CD4-positive, alpha-beta T cell treated with Interleukin-17A for 4 hours (primary cell): ENCODE measurements at places on chromosomes 4 and X.

- DNase-seq = no peak
Measured at GRCh38 chrX:50117476-50117875, 83.3 kb downstream of the AKAP4 start.

GRCh38 chr4:37365888-37366287, 121.3 kb downstream of the NWD2 start:
- DNase-seq = no peak

DNA sequence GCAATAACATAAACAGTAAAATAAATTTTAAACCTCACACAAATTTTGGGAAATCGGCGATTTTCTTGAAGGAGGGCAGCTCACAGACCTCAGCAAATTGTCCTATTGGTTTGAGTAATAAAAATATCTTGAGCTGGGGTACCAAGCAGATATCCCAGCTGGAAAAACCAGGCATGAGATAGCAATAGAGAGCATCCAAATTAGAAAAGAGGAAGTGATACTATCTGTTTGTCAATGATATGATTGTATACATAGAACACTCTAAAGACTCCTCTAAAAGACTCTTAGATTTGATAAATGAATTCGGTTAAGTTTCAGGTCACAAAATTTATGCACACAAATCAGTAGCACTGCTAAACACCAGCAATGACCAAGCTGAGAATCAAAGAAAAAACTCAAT, 90.5 kb upstream of the ACTRT1 start:
- DNase-seq = no peak

DNA sequence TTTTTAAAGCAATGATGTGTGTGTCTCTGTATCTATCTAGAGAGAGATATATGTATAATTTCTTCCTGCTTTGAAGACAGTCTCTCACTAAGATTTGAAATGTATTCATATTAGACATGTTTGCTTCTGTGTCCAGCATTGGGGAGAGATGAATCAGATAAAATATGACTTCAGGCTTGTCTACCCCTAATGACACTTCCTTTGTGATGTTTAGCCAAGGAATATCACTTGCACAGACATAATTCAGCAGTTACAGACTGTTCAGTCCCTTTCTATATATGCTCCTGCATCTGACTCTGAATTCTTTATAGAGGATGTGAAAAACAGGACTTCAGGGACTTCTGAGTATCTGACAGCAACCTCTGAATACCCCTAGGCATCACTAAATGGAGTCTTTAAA, 158.4 kb downstream of the DCLK2 start:
- no peak for DNase-seq
